CD8-positive, alpha-beta T cell (primary cell): ENCODE measurements at places on chromosomes 2 and 18. TPM values are rescaled to one million over a fixed set of nuclear protein-coding genes. Genes with fewer than 3 reads are reported as not detected.
A peak's percentile ranks its signal among the peaks of the same experiment; 100 is the strongest.

Gene C18orf63
- total RNA-seq = not detected

- DNase-seq = peak; percentile 88
Observed at GRCh38 chr2:38377050-38377828, at the start of gene ATL2. Gene ATL2 (minus strand): TSS chr2:38377273. CDS start chr2:38377260, 13 bp downstream.

DNA sequence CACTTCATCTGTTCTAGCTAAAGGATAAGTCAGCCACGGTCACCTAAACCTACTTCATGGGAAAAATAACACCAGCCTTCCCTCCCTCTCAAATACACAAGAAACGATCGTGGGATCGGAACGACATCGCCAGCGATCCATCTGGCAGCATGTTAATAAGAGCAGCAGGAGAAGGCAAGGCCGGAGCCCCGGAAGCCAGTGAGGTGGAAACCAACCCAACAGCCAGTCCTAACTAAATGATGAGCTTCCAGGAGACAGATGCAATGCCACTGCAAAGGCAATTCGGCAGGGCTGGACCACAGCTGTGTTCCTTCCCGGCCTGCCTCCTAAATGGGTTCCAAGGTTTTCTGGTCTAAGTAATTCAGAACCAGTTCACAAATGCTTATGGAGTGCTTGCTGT lies 117.5 kb downstream of the TMEM163 start:
- DNase-seq = no peak

Gene ANKRD53
- 1.7 TPM for total RNA-seq

DNA sequence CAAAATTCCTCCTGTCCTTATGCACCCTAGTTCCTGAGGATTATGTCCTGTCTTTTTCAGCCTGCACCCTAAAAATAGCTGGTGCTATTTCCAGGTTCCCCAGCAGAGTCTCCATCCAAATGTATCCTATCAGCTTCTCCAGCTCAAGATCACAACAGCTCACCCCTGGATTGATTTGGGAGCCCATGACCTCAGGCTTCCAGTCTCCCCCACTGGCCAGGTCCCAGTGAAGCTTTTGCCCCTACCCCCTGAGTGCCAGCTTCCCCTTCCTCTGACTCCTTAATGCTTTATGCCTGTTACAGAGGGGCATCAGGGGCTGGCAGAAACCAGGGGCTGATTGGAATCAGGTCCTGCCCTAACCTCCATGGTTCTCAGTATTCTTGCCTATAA lies 76.9 kb upstream of the DAPL1 start:
- no peak for DNase-seq

DNA sequence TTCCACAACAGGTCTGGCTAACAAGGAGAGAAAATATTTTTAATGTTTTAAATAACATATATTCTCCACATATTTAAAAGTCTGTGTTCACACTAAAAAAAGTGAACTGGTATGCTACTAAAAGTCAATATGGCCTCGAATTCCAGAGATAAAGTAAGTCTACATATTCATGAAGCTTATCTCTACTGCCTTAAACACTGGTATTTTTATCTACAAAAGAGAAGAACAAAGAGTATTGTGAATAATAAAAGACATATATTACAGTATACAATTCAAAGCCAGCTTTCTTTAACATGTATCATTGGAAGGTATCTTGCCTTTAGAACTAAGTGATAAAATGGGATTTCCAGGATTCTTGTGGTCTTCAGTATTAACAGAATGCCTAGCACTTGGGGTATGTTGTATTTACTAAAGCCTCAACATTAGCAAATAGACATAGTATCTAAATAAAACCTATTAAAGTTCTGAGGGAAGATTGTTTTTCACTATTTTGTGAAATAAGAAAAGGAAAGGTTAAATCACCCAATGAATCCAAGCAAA lies 302.8 kb upstream of the CCDC68 start:
- DNase-seq = no peak

- DNase-seq = no peak
Observed at GRCh38 chr2:75389271-75389670, 171.5 kb downstream of the EVA1A start.

DNA sequence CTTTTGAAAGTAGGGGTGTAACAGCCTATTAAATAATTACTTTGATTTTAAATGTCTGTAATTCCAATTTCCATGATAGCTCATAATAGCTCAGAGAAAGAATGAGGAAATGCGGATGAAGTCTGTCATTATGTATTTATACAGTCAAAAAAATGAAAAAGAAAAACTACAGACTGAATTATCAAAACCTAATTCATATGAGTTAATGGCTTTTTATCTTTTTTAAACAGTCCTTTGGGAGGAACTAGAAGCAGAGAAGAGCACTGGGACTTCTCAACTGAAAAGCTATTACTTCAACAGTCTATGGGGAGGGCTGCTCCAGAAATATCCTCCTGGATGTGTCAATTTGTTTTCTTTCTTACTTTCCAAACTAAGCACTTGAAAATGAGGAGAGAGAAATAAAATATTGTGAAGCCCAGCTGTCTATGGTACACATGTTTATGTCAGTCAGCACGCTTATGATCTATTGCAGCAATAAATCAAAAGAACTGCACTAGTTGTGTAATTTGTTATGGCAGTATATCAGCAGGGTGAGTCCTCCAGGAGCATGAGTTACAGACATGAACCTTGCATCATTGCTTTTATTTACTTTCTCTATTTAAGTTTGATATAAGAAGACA lies 1550.2 kb downstream of the LRP1B start:
- no peak for DNase-seq
